Stimulated activated CD8-positive, alpha-beta memory T cell treated with anti-CD3 and anti-CD28 coated beads, Interleukin-15, amount 100 ng/mL, for 4 hours (primary cell): ENCODE measurements at places on chromosomes 2 and 18.
A peak's percentile ranks its signal among the peaks of the same experiment; 100 is the strongest.

DNA sequence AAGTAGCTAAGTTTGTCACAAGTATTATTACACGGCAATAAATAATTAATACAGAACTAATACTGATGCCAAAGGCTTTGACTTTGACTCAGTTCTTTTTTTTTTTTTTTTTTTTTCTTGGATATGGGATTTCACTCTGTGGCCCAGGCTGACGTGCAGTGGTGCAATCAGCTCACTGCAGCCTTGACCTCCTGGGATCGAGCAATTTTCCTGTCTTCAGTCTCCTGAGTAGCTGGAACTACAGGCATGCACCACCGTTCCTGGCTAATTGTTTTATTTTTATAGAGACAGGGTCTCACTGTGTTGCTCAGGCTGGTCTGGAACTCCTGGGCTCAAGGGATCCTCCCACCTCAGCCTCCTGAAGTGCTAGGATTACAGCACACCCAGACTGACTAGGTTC lies 284.5 kb downstream of the SS18 start:
- no peak for DNase-seq

GRCh38 chr2:42385225-42385624 lies 24.2 kb upstream of the COX7A2L start:
- no peak for DNase-seq

DNA sequence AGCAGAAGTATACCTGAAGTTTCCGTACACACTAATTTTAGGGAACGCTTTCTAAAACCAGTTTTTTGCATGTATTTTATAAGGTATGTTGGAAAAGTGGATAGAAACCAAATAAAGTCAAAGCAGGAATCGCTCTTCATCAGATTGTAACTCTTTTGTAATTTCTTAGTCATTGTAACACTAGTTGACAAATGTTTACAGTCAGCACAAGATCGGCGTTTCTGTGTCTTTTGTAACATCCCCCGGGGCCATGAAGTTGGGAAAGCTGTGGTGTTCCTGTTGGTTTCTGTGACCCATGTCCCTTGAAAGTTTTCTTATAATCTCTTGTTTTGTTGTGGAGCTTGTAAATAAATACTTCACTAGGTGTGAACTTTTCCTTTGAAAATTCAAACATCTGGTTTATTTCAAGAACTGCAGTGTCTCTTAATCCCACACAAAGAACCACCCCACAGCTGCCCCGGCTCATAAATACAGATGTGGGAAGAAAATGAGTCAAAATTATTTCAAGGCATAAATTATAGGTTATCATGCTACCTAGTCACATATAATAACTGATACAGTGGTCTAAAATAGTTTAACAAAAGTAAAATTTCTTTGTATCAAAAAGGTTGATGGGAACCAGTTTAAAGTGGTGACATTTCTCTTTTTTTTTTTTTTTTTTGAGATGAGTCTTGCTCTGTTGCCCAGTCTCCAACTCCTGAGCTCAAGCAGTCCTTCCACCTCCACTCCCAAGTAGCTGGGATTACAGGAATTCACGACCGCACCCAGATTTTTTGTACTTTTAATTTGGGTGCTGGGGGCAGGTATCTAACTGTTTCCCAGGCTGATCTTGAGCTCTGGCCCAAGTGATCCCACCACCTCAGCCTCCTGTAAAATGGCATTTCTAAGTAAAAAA lies 751 bp upstream of the NMI start:
- no peak for DNase-seq

- no peak for DNase-seq
These were observed 16.2 kb downstream of the PARD6G start for GRCh38 chr18:80231151-80231550.

DNA sequence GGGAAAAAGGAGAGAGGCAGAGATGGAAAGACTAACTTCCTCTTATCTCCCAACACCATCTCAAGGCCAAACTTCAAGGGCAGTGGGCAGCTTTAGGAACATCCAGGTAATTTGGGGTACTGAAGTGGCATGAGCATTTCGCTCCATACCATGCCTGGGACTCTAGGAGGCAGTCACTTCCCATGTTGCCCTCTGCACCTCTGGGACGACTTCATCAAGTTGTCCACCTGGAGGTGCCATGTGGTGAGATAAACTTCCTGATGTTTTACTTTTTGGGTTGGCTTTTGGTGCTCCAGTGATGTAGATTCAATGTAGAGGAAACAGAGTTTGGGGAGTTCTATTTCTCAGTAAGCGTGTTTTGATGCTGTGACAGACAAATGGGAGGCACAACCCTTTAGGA lies 56.3 kb upstream of the UPP2 start:
- no peak for DNase-seq

- no peak for DNase-seq
These were observed 334.5 kb downstream of the SMAD2 start for GRCh38 chr18:47595831-47596501.

DNA sequence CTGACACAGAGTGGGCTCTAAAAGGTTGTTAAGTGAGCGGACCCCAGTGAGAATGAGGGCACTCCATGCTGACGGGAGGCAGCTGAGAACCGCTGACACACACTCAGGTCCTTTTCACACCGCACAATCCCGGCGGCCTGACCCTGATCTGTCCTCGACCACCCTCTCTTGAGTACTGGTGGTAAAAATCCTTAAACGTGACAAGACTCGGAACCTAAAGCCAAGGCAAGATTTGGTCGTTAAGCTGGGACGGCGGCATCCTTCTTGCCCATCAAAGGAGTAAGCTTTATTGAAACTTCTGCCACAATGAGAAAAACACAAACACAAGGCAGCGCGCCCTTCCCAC lies 569 bp downstream of the TMX3 start:
- no peak for DNase-seq

- no peak for DNase-seq
These were observed 339.8 kb upstream of the CDH7 start for GRCh38 chr18:65411061-65411460.

- no peak for DNase-seq
These were observed 13.9 kb downstream of the SNTG2 start for GRCh38 chr2:964562-964961.

DNA sequence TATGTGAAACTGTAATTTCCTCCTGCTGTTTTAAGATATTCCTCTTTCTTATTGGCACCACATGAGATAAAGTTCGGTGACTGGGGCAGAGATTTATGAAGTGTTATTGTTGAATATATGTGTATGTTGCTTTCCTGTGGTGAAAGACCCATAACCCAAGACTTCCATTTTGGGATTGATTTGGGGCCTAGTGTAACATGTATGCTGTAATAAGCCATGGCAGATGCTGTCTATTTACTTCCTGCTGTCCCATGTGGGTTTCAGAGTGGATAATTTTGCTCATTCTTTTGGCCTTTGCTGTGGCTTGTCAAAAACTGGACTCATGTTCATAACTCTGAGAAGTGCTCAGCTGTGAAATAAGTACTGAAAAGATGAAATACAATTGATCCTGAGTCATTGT lies 10.8 kb upstream of the MYO1B start:
- DNase-seq = no peak

DNA sequence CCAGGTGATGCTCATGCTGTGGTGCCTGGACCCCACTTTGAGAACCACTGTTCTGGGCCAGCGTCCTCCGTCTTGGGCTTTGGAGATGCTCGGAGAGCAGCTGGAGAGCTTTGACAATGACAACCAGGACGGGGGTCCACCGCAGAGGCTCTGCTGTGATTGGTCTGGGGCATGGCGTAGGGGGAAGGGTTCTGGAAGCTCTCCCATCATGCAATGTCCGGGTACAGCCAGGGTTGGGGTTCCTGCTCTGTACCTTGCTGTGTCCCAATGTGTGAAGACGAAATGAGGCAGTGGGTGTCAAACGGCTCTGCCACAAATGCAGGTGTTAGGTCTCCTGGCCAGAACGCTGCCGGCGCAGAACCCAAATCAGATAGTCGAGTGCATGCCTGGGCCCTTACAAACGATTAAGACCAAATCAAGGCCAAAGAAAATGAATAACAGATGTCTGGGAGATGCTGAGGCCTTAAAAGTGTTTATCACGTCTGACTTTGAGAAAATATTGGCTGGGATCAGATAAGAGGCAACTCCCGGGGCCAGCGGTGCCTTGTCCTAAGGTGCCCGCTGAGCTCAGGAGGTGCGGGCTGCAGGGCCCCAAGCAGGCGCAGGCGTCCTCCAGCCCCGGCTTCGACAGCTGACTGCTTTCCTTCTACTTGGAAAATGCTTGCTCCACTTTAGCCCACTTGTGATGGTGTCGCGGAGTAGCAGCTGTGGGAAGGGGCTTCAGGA lies 117.2 kb downstream of the VAPA start:
- no peak for DNase-seq

- no peak for DNase-seq
These were observed 41.9 kb upstream of the PTMA start for GRCh38 chr2:231666171-231667095.

- DNase-seq = no peak
These were observed 226.4 kb upstream of the NRXN1 start for GRCh38 chr2:51258301-51258700.

DNA sequence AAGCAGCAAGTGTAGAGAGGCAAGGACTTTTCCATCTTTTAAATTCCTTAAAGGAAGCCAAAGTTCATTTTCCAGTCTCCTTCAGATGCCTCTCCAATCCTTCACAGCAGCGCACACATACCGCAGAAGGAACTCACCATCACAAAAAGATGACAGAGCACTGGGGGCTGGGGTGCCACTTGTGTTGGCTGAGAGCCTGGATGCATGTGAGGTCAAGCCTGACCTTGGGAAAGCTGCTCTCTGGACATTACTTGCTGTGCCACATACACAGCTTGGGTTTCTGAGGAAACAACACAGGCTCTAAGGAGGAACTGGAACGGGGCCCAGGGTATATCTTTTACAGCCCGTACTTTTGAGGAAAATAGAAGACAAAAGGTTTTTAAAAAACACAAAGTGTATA lies 364.3 kb upstream of the MEX3C start:
- no peak for DNase-seq

DNA sequence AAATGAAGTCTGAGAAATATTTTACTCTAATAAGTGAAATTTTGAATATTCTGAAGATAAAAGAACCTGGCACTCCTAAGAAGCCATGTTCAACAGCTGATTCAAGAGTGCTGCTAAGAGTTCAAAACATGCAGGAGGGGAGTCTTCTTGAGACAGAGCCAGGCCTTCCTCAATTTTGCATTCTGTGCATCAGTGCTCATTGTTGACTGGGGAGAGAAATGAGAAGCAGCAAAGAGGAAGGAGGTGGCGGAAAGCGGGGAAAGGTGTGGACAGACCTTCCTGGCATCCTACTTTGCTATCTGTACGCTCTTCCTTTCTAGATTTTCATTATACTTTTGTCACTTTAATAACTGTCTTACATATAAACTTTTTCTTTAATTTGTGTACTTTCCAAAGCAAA lies 29.7 kb upstream of the TXNDC2 start:
- no peak for DNase-seq

DNA sequence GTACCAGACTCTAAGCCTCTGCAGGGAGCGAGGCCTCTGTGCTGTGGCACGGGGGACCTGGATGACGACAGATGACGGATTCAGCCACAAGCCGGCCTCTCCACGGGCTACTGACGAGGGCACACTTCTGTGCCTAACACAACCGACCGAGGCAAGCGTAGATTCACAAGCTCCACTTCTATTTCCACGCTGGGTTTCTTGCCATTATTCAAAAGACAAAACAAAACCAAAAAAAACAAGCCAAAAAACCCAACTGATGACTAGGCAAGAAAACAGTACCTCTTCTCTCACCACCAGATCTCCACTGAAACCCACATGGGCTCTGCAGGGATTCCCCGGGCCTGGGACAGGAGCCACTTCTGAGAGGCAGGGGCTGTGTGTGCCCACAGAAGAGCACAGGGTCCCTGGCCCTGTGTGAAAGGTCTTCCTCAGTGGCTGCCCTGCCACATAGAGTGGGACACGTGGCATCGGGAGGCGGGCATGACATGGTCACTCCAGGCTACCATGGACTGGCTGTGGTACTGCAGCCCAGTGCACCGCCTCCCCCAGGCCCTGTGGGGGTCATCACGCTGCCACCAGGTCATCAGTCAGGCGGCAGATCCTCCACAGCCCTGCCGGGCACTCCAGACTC lies 254.7 kb downstream of the HDAC4 start:
- DNase-seq = no peak

DNA sequence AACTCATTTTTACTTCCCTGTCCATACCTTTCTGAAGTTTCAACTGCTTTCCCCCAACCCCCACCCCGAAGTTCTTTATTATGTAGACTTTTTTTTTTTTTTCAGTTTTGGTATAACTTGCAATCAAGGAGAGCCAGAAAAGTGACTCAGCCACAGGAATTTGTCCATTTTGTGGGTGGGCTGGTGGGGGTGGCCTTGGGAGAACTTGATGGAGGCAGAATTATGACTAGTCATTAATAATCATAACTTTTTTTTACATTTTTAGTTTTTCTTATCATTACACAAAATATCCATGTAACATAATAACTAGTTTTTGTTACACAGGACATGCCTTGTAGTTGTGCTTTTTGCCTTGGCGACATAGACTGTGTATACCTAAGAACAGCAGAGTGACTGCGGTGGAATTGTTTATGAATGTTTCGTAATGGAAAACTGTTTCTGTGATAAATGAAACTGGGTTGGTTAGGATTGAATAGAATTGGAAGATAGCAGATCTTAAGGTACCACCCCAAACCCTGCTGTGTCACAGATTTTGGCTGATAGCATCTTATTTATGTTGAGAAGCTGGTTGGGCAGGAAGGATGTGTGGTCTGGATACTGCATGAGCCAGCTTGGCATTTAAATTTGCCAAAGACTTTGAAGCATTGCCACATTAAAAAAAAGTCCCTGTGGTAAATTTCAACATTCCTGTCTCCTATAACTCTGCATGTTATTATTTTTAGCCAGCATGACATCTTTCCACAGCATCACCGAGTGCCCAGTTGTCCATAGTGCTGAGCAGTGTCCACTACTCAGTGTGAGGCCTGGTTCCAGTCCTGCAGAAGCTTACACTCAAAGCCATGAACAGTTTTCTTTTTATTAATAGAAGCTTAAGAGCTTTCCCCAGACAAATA lies 30.7 kb downstream of the LYPD6B start:
- peak; percentile 13 for DNase-seq

DNA sequence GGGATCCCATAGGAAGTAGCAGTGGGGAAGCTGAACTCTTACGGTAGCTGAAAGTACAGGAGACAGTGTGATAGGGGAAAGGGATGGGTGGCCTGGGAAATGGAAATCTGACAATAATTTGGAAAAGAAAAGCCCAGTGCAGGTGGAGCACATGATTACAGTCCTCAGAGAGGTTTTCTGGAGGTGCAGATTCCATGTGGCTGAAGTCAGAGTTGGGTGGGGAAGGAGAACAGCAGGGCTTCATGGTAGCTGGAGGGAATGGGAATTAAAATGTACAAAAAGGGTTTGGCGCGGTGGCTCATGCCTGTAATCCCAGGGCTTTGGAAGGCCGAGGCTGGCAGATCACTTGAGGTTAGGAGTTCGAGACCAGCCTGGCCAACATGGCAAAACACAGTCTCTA lies 12.2 kb downstream of the HRH4 start:
- no peak for DNase-seq
